ENCODE measurements at places on chromosomes 6 and 20.

DNA sequence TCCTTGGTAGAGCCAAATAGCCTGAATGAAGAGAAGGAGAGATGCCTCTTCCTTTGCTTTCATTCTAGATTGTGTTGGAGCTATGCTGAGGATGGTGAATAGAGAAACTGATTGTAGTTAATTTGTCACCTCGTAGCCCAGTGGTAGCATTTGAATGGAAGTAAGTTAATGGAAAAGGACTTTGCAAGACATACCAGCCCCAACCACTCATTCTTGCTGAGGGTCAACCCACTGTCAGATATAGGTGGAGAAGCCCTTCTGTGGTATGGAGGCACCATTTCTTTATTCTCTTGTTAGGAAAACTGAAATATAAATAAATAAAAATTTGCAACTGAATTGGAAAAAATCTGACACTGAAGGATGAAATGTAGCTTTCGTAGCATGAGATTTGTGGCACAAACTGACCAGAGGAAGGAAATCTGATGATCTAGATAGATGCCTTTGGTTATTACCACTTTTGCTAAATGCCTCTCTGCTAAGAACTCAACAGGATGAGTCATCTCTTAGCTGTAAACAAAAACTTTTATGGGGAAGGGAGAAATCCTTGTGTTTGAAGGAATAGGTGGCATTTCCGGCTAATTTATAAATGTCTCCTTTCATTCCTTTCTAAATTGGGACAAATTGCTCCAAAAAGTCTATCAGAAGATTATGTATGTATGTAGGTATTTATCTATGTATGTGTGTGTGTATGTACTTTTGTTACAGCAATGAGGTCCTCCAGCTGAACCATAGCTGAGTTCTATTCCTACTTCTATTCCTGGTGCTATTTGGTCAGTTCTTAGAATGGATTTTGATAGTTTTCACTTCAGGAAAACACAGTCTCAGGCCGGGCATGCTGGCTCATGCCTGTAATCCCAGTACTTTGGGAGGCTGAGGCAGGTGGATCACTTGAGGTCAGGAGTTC lies 76.5 kb upstream of the SUPT3H start:
- DNase-seq = peak; percentile 4

- DNase-seq = no peak
Measured at GRCh38 chr6:80967609-80968008, 784.9 kb downstream of the TENT5A start.

DNA sequence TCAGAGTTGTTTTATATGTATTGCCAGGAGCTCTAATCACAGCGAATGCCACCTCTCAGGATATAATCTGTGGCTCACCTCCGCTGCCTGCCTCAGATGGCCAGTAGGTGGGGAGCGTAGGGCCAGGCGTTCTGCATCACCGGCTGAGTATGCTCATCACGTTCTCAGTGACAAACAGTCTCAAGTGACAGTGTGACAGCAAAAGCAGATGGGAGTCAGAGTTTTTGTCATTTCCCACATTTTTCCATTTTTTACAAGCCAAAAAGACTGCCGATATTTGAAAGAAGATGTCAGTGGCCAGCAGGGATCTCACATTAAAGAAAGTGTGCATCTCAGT lies 208.7 kb downstream of the ALDH8A1 start:
- no peak for DNase-seq

GRCh38 chr6:68572975-68573374 lies 62.1 kb upstream of the ADGRB3 start:
- DNase-seq = no peak

DNA sequence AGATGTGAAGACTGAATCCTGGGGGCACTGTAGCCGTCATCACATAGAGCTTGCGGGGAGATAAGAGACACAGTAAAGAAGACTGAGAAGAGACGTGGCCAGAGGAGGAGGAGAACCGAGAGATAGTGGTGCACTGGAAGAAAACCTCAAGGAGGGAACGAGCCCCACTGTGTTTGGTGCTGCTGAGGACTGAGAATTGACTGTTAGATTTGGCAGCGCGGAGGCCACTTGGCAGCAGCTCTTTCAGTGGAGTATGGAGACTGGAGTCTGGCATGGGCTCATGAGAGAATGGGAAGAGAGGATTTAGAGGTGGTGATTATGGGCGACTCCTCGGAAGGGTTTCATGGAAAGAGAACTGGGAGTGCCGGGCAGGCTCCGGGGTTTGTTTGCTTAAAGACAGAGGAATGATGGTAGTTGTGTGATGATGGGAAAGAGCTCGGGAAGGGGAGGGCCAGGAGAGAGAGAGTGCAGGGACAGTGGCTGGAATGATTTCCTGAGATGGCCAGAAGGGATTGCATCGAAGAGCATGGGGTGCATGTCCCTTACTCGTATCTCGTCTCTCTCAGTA lies 18.0 kb downstream of the CDYL start:
- DNase-seq = no peak

GRCh38 chr6:2464641-2465040 lies 219.2 kb upstream of the GMDS start:
- no peak for DNase-seq

- DNase-seq = no peak
Measured at GRCh38 chr6:32697031-32697430, 30.6 kb upstream of the HLA-DQB1 start.

DNA sequence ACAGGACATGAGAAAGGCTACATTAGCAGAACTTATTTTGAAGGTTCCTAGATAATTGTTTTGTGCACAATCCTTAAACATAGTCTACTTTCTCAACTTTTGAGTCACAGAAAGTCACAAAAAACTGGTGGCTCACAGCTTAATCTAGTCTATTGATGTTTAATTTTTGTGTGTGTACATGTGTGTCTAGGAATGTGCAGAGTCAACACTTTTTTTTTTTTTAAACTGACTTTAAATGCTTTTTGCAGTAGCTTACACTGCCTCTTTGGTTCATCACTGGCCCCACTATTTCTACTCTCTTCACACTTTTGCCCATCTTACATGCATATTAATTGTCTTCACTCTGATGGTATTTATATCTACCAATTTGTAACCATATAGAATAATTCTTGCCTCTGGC lies 566.9 kb downstream of the BCKDHB start:
- no peak for DNase-seq

DNA sequence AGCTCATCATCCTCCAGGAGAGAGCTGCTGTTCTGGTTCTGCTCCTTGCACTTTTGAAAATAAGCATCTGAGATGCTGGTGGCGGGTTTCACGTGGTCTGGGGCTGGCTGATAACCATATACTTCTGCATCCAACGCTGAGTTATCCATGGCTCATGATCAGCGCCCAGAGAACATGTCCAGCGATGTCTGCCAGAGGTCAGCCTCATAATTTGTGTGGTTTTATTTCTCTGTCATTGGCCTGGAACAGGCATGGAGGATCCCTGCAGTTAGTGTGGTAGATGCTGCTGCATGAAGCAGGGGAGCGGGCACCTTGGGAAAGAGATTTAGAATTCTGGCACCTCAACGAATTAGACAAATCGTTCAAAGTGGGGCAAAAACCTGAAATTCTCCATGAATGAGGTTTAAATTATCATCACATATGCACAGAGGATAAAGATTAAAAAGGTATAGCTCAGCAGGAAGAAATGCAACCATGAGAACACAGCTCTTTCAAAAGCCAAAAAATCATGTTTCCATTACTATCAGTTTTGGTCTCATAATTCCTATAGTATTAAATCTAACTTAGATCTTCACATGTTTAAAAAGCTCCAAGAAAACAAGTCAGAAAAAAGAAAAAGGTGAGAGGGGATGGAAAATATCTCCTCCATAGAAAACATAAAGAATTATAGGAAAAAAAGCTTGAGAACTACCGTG lies 157.2 kb downstream of the SOD2 start:
- DNase-seq = no peak

GRCh38 chr6:96116674-96117073 lies 100.9 kb downstream of the FUT9 start:
- DNase-seq = no peak

DNA sequence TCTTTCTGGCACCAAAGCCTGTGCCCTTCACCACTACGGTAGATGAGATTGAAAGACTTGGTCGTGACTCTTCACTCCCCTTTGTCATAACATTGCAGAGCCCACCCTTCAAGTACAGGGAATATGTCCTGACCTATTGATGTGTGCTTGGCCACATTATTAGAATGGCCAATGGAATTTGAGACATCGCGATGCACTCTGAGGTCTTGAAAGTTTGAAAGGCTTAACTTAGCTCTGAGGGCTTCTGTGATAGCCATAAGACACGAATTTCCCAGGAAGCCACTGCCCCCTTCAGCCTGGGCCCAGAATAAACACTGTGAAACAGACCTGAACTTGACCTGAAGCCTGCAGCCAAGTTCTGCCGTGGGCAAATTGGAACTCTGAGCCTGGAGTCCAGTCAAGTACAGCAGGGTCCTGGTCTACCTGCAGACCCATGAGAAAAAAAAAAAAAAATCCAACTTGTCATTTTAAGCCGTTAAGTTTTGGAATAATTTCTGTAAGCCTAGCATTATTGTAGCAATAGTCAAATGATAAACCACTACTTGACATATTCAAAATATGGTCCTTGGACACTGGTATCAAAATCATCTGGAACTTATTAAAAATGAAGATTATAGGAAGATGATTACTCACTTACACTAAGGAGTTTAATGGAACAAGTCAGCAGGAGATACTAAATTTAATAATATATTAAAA lies 36.9 kb upstream of the TRAF3IP2 start:
- DNase-seq = peak; percentile 62

- DNase-seq = no peak
Measured at GRCh38 chr6:123592426-123592825, 44.3 kb downstream of the TRDN start.

- DNase-seq = no peak
Measured at GRCh38 chr6:93586306-93586705, 166.9 kb upstream of the EPHA7 start.

GRCh38 chr6:2020909-2021308 lies 224.5 kb downstream of the GMDS start:
- peak; percentile 55 for DNase-seq

DNA sequence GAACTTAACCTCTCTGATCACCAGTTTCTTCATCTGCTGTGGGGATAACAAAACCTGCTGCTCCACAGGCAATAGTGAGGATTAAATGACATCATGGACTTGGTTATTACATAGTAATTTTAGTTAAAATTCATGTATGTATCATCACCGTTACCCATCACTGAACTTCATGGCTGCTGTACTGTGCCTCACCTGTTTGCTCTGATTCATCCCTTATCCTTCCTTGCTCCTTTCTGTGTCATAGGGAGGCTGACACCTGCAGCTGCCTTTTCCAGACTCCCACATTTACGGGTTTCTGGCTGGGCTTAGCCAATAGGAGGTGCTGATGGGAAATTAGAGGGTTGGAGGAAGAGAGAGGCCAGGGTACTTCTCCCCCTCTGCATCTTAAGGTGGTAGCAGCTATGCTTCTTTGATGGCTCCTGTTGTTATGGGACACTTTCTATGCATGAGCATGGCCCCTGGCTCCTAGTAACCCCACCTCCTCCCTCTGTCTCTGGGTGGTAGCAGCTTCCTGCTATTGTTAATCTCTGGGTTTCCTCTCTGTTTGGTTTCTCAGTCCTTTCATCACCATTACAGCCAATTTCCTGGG lies 332.1 kb downstream of the DHX35 start:
- no peak for DNase-seq

GRCh38 chr6:163418311-163419029 lies 4.0 kb downstream of the QKI start:
- no peak for DNase-seq

- no peak for DNase-seq
Measured at GRCh38 chr6:7727946-7728854, 2.3 kb downstream of the BMP6 start.

- no peak for DNase-seq
Measured at GRCh38 chr6:88650029-88650619, 313.3 kb downstream of the RNGTT start.

DNA sequence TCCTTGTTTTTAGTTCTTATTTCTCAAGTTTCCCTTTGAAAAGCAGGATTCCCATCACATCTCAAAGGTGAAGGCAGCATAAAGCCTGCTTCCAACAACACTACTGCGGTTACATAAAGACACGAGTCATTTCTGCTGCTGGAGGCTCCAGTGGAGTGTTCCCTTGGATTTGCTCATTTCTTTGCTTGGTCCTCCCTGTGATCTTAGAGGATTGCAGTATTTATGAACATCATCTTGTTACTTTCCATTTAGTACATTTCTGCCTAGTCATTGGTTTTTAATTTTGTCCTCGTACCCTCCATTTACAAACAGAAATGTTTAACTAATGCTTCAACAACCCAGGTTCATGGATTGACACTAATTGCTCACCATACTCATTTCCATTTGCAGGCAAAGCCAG lies 298.8 kb downstream of the ZNF217 start:
- DNase-seq = no peak

GRCh38 chr6:33249732-33250630 lies 21.7 kb downstream of the VPS52 start:
- DNase-seq = no peak

GRCh38 chr6:50610562-50610961 lies 102.8 kb upstream of the TFAP2D start:
- DNase-seq = no peak

DNA sequence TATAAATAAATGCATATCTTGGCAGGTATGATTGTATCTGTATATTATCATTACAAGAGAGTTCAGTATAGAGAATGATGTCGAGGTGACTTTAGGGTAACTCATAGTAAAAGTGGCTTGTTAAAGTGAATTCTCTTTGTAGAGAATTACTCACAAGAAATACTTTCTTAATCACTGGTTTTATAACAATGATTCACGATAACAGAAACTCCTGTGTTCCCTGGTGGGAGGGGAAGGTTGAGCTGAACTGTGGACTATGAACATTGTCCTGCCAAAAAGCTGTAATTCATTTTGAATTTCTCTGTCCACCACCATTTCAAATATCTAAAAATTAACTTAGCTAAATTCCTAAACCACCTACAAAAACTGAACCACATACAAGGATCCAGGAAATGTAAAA lies 7.7 kb downstream of the TPMT start:
- no peak for DNase-seq

- DNase-seq = no peak
Measured at GRCh38 chr6:6368684-6369052, 48.2 kb upstream of the F13A1 start.

- DNase-seq = no peak
Measured at GRCh38 chr6:39859025-39859424, 66.8 kb downstream of the DAAM2 start.

- no peak for DNase-seq
Measured at GRCh38 chr6:38420207-38420606, 219.5 kb downstream of the BTBD9 start.

DNA sequence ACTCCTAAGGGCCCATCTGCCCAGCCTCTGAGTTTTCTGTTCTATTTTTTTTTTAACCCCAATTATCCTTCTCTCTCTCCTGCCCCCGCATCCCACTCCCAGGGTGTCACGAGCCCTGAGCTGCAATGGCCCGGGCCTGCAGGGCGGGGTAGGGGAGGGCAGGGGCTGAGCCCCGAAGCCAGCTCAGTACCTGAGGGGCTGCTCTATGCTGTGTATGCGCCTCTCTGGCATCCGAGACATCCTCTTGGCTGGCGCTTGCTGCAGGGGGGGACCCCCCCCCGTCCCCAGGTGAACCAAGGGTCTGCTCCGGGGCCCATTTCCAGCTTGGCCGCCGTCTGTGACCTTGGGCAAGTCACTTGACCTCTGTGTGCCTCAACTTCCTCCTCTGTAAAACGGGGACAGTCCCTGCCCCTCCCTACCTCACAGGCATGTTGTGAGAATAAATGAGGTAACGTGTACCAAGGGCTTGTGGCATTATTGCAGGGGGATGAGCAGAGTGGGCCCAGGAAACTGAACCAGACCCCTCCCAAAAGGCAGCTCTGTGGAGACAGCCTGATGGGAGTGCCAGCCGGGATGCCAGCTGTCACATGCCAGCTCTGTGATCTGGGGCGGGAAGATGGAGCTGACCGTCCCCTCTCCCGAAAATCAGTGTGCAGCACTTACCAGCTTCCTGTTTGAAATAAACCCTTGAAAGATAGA lies 13.0 kb upstream of the MYL9 start:
- DNase-seq = no peak

- no peak for DNase-seq
Measured at GRCh38 chr20:43450841-43451799, 6.6 kb upstream of the SRSF6 start.
